ENCODE measurements at places on chromosomes 4 and X.
A peak's percentile ranks its signal among the peaks of the same experiment; 100 is the strongest.

- DNase-seq: no peak
These were observed 924.3 kb upstream of the DIAPH2 start for GRCh38 chrX:95760356-95760755.

DNA sequence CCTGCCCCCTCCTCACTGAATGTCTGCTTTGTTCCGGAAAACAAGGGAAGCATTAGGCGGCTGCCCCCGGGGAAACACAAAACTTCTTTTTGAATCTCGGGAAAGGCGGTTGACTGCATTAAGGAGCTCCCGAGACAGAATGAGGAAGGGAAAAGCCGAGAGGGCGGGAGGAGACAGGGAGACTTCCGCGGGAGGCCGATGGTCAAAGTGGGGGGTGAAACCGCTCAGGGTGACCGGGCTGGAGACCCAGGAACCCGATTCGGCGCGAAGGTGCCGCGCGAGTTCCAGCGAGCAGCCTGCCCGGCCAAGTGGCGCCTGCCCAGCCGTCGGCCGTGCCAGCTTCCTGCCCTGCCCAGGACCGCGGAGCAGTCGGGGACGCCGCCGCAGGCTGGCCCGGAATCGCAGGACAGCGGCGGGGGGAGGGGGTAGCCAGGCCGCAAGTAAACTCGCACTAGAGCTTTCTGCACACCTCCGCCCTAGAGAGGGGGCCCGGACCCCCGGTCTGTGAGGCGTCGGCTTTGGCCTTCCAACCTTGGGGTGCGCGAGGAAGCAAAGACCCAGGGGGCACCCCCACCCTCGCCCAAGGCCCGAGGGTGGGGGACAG is 55.1 kb upstream of the BCOR start:
- no peak for DNase-seq

DNA sequence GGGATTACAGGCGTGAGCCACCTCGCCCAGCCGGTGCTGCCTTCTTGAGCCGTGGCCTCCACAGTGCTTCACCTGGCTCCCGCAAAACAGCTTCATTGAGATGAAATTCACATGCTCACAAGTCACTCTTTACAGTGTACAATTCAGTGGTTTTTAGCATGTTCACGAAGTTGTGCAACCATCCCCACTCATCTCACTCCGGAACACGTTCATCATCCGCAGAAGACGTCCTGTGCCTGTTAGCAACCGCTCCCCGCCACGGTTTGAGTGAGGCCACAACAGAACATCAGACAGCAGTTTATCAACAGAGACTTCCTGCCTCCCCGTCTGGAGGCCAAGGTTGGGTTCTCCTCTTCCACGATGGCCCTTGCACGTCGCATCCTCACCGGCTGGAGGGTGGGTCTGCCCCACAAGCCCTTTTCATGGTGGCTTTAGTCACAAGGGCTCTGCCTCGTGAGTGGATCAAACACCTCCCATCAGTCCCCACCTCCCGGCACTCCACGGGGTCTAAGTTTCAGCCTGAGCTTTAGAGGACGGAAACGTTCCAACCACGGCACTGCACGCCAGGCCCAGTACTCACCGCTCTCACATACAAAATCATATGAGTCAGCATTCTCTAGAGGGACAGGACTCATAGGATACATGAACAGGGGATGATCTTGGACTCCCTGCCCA is 29.6 kb upstream of the SPON2 start:
- peak; percentile 23 for DNase-seq

DNA sequence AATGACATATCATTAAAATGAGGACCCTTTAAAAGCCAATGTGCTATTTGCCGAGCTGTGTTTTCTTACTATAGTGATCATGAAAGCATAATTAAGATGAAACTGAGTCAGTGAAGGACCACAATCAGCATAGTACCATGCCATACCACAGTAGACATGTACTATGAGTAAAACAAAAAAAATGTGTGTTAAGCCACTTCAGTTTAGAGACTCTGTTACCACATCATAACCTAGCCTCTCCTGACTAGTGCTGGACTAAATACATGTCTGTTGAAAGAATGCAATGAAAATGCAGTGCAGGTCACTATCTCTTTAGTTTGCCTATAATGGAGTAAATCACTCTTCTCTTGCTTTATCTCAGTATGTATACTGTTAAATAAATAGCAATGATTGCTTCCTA is 12.3 kb upstream of the DDX53 start:
- DNase-seq: no peak

GRCh38 chrX:97846718-97847237 is 963.1 kb downstream of the RPA4 start:
- DNase-seq: no peak

DNA sequence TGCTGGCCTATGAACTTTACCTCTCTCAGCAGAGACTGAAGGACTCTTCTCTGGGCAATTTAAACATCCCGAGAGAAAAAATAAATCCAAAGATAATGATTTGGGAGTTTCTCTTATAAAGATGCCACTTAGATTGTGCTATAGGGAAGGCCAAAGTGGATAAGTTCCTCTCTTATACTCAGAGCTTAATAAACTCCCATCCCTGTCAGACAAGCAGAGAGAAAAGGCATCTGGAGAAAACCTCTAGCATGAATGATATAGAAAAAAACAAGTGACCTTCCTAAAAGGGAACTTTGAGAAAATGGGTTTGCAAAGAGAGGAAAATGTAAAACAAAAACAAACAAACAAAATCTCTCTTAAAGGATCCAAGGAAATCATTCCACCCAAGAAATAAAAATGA is 199.4 kb downstream of the PALLD start:
- no peak for DNase-seq

All from skin of body (tissue), 3 donors.